Cerebellar cortex (tissue), 1 donor: ENCODE measurements at places on chromosomes 2 and 18.

DNA sequence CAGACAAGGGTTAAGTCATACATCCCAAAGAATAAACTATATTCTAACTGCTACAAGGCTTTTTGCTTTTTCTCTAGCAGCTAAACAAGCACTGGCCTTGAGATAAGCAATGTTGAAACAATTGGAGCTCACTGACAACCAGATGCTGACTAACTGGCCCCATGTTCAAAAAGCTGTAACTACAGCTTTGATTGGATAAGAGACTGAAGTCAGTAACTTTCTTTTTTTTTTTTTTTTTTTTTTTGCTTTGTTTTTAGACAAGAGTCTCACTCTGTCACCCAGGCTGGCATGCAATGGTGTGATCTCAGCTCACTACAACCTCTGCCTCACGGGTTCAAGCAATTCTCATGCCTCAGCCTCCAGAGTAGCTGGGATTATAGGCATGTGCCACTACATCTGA is 45.4 kb upstream of the TMEM163 start:
- DNase-seq: no peak

DNA sequence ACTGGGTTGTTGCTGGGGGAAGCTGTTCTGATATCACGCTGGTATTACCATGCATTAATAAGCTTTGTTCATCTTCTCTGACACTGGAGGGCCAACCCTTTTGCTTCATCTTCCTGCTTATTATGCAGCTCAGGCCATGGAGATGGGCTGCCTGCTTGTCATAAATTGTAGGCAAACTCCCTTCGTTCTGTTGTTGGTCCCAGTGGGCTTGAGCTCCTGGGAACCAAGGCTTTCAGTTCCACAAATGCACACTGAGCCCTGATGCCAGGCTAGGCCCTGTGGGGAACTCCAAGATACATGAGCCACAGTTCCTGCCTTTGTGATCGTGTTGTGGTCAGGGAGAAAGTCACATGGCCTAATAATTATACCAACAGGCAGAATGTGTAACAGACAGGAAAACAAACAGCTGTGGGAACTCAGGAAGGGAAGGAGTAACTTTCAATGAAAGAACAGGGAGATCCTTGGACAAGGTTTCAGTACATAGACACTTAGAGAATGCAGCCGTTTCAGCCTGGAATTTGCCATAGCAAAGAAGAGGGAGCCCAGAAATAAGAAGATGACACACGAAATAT is 49.0 kb upstream of the BCL2L11 start:
- DNase-seq: no peak

DNA sequence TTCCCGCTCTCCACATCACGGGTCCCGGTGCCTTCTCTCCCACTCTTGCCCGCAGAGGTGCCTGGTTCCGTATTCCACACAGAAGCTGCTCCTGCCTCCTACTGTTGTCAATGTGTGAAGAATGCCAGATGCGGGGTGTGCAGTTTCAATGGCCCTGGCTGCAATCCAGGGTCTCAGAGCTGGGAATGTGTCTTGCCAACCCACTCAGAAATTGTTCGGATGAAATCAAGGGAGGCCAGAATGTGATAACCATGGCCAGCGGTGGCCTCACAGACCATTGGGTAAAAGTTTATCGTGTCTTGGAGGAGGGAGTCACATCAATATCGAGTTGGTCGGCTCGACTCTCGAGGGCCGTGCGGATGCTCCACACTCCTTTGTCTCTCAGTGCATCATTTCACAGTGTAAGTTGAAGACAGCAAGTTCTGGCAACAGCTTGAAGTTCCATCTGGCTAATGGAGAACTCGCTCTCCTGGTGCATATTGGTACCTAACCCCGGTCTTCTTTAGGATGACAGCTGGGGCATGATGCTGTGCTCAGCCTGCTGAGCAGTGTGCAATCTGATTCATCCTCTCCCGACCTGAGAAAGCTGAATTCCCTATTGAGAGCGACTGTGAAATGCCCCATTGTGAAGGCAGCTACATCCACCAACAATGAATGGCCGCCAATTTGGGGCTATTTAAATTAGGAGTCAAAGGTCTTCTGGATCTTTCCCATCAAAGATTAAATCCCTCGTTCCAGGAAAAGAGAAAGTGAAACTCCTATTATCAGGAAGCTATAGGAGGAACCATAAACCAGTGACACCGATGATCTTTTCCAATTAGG is 389.0 kb downstream of the SOX11 start:
- no peak for DNase-seq

DNA sequence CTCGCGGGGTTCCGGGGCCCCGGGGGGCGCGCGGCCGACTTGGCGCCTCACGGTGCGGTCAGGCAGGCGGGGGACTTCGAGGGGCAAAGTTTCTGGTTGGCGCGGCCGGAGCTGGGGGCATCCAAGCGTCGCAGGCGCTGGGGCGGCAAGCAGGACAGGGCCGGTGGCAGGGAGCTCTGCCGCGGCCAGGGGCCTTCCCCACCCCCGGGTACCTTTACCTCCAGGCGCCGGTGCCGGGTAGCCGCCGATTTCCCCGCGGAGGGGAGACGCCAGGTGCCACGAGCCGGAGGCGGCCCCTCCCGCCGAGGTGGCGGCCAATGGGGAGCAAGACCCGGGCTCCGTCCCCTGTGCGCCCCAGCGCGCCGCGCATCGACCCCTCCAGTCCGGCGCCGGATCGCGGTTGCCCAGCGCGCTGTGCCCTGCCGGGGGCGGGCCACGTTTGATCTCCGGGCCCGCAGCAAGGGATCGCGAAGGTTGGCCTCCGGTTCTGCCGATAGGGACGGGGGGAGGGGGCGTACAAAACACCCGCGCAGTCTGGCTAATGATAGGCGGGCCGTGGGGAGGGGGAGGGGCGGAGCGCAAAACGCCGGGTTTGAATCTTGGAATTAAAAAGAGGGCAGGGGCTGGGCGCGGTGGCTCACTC is at the start of gene ST8SIA5:
Gene ST8SIA5, minus strand, starts transcription at position 495 of the 643 bp plus-strand sequence. CDS start 545 bp downstream, outside the sequence.
- DNase-seq: peak; percentile 47
